ENCODE measurements at places on chromosomes 1 and 21.

GRCh38 chr1:203252678-203253077, 23.2 kb upstream of the CHIT1 start:
- DNase-seq, result no peak

DNA sequence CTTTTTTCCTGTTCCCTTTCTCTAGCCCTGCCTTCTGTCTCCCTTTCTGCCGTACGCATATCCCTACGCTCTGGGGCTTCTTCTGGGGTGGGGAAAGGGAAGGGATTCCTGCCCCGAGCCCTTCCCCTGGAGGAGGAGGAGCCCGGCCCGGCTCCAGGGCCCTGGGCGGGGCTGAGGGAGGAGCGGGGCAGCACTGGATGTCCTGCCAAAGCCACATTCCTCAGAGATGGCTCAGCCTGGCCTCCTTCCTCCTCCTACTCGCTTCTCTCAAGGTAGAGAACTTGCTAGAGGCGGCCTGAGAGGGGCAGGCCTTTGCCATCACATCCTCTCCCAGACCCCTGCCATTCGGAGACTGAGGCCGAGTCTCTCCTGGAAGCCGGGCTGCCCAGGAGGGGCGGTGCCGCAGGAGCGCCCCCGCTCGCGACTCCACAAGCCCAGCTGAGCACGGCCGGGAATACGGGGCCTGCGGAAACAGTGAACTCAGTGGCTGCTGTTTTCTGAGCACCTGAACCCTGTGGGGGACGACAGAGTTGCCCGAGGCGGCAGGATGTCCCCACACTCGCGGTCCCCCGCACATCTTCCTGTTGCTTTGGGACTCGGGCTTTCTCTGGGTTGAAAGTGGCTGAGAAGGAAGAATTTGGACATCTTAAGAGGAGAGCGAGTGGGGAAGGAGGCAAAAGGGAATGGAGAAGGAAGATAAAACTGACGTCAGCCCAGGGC, 12.2 kb downstream of the ADAMTSL4 start:
- DNase-seq, result peak; percentile 97

DNA sequence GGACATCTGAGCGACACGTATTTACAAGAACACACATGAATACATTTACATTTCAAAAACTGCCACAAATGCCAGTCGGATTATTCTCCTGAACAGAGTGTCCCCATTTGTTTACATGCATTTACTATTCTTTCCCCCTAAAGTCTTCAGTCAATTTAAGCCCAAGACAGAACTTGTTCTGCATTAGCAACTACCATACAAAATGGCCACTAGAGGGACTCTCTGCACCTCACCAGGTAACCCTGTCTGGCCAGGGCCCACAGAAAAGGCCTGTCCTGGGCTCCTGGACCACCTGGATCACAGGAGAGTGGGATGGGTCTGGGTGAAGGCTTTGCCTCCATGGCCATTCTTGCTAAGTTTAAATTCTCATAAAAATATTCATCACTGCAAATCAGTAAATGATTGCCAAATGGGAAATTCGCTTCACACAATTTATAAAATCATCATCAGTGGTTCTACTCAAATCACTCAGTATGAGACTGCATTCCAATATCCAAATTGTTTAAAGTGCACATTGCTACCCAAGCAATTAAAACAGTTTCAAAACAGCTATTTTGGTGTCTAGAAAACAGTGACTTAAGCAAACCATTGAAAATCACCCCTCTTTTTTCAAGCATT, 12.5 kb upstream of the GUCA2A start:
- DNase-seq, result peak; percentile 74

DNA sequence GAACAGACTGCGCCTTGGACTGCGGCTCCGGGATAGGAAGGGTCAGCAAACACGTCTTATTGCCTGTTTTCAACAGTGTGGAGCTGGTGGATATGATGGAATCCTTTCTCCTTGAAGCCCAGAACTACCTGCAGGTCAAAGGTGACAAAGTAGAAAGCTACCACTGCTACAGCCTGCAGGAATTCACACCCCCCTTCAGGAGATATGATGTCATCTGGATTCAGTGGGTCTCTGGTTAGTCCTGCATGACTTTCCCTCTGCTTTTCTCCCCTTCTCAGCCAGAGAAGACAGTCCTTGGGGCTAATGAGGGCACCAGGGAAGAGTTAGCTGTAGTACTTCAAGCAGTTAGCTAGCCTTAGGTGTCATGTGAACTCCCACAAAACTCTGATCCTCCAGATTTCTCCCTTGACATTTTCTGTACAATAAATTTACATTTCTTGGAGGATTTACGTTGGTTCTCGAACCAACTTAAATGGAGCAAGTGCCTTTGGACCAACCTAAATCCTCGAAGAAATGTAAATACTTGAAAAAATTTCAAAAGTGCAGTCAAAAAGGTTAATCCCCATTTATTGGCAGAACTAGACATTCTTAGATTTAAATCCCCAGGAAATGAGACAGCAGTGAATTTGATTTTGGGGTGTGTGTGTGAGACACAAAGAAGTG, 20.9 kb downstream of the NTMT2 start:
- peak; percentile 12 for DNase-seq

- DNase-seq, result peak; percentile 25
Measured at GRCh38 chr21:25733859-25734653, 648 bp downstream of the ATP5PF start.

DNA sequence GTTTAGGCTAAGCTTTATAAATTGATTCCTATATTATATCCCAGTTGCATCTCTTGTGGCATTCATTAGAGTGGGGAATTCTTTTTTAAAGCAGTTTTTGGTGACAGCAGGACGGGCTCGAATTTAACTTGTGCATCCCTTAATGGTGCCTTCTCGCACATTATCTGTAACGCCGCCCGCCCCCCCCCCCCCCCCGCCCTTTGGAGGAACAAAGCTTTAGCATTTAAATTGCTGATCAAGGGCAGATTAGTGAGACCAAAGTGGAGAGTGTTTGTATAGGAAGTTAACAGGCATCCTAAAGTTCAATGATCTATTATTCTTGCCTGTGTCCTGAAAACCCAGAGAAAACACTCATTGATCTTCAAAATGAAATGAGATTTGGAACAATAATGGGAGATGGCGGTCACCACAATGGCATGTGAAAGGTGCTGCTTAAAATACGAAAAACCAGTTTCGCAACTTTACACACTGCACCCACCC, 2.2 kb downstream of the LMO4 start:
- DNase-seq, result no peak

- no peak for DNase-seq
Measured at GRCh38 chr1:76408303-76408702, 333.8 kb downstream of the ST6GALNAC3 start.

- no peak for DNase-seq
Measured at GRCh38 chr1:248828845-248829244, 3.1 kb upstream of the SH3BP5L start.

DNA sequence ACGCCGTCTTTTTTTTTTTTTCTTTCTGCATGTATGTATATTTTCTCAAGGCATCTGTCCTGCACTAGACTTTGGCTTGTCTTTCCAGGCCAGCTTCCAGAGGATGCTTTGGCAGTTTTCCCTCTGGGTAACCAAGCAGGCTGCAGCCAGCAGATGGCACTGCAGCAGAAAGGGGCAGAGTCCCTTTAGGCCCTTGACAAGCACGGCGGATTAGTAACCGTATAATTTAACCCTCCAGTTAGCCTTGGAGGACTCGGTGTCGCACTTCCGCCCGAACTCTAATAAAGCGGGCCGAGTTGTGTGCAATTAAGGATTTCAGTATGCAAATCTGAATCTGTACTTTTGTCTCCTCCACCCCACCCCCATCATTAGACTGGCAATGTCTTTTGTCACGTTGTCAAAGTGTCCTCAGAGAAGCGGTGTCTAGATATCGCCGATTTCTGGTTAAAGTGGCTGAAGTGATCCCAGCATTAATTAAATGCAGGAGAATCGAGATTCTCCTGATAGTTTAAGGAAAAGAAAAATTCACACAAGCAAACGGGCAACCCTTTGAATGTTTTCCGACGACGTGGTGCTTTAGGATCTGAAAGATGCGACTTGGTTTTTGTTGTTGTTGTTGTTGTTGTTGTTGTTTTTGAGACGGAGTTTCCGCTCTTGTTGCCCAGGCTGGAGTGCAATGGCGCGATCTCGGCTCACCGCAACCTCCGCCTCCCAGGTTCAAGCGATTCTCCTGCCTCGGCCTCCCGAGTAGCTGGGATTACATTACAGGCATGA, 1.1 kb upstream of the TMEM167B start:
- peak; percentile 77 for DNase-seq

DNA sequence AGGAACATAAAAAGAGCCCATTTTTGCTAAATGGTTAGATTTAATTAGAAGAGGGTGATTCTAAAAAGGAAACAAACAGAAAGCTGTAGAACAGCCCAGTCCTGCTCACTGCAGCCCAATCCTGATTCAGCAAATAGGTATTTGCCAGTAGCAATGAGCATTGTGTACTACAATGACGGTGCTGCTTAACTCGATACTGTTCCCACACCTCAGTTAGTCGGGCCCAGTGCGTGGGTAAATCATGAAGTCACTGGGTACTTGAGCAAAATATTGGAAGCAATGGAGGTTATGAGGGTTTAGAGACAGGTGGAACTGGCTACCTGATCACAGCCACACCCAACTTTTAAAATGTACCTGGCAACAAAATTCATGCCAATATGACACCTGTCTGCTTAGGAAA, 101.5 kb upstream of the ADGRL2 start:
- no peak for DNase-seq

DNA sequence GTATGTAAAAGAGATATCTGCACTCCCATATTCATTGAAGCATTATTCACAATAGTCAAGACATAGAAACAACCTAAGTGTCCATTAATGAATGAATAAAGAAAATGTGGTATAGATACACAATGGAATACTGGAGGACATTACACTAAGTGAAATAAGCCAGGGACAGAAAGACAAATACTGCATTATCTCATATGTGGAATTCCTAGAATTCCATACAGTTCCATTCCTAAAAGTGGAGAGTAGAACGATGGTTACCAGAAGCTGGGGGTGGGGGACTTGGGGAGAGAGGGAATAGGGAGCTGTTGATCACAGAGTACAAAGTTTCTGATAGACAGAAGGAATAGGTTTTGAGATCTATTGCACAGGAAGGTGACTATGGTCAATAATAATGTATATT, 7.4 kb downstream of the TMED5 start:
- DNase-seq, result no peak

- no peak for DNase-seq
Measured at GRCh38 chr1:7011826-7012225, 226.6 kb downstream of the CAMTA1 start.

GRCh38 chr1:15958793-15959192, 17.1 kb downstream of the ZBTB17 start:
- no peak for DNase-seq

DNA sequence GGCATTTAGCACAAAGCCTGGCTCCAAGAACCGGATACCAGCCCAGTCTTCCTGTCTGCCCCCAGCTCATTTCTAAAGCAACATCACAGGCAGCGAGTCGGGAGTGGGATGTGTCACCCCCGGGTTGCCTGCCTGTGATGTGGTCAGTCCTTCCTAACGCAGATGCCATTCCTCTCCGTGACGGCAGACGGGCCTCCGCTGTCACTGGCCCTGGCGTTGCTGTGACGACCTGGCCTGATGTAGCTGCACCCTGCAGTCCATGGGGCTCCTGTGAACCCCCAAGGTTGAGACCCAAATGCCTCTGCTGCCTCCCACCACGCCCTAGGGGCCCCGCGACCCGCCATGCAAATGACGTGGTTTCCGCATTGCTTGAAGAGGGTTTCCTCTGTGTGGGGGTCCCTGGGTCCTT, 12.3 kb downstream of the TNFRSF1B start:
- DNase-seq, result no peak

DNA sequence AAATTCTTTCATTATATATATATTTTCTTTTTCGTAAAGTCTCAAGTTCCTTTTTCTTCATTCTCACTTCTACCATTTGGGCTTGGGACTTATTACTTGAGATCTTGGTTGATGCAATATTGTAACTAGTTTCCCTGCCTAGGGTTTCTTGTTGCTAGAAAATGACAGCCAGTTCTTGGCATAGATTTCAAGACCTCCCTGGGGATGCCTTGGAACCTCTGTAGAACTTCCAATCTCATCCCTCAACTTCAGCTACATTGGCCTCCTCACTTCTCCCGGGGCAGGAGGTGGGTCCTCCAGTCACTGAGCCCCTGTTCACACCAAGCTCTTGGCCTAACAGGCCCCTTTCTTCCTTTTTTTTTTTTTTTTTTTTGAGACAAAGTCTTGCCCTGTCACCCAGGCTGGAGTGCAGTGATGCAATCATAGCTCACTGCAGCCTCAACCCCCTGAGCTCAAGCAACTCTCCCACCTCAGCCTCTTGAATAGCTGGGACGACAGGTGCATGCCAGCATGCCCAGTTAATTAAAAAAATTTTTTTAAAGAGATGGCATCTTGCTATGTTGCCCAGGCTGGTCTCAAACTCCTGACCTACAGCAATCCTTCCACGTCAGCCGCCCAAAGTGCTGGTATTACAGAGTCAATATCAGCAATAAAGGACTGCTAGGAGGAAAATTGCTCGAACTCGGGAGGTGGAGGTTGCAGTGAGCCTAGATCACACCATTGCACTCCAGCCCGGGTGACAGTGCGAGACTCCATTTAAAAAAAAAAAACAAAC, 33.1 kb downstream of the MAP3K7CL start:
- no peak for DNase-seq

GRCh38 chr1:12344596-12345349, 114.9 kb downstream of the VPS13D start:
- DNase-seq, result peak; percentile 30

DNA sequence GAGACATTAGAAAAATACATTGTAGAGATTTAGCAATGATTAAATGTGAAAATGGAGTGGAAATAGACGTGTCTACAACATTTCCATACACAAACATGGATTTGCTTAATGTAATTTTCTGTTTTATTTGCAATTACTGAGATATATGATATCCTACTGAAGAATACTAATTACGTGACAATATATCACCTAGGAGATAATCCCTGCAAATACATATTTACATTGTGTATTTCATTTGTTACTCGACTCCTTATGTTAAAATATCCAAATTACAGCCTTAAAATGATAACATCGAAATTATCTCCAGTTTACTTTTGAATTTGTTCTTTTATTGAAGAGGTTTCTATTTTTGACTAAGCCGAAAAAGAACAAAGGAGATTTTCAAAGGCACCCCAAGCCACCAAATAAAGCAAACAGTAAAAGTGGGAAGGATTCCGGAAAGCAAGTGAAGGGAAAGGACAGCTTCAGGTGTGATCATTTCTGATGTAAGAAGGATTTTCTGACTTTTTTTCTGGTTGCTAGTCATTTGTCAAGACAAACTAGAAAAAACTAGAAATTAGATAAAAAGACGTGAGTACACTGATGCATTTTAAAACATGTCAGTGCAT, 7.9 kb downstream of the LHX4 start:
- no peak for DNase-seq

GRCh38 chr1:52693843-52694242, 4.3 kb downstream of the COA7 start:
- DNase-seq, result no peak
